Stimulated activated CD4-positive, alpha-beta T cell treated with anti-CD3 and anti-CD28 coated beads, Interleukin-1b, Interleukin-23, amount 100 ng/mL, for 4 hours (primary cell): ENCODE measurements at places on chromosomes 7 and 10.

DNA sequence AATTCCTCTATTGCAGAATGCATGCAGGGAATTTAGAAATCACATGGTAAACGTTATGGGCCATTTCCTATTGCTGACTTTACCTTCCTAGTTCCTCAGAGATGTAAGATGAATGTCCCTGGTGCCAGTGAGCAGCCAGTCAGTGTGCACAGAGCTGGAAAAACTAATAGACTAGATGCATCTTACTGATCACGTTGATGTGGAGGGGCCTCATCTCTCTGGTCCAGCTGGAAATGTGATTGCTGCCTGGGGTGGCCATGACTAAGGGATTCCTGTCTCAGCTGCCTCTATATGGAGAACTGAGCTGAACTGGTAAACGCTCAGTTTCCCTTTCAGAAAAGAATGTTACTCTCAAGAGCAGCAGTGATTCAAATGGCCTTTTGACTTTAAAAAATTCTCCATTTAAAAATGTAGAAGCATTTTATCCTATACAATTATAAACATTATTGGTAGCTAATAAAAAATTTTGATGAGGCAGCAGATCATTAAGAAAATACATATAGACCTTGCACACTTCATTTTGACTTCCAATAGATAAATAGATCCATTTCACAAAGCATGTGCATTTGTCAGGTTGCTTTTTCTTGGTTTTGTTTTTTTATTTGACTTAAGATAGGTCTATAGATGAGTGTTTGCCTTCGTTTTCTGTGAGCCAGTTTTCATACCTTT lies 80.5 kb upstream of the INSYN2A start:
- no peak for DNase-seq

DNA sequence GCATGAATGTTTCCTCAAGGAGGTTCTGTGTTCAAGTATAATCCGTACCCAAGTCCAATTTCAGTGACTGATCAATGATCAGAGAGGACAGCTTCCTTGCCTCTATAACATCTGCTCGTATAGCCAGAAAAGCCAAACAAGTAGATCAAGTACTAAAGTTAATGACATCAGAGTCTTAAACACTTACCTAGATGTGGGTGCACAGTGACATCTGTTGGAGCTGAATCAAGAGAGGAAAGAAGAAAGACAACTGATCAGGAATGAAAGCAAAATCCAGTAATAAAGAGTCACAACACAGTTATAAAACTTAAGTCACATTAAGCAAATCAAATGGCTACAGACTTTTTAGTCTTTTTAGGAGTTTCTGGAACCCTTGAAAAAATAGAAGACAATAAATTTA lies 236.5 kb downstream of the RELN start:
- DNase-seq = no peak

DNA sequence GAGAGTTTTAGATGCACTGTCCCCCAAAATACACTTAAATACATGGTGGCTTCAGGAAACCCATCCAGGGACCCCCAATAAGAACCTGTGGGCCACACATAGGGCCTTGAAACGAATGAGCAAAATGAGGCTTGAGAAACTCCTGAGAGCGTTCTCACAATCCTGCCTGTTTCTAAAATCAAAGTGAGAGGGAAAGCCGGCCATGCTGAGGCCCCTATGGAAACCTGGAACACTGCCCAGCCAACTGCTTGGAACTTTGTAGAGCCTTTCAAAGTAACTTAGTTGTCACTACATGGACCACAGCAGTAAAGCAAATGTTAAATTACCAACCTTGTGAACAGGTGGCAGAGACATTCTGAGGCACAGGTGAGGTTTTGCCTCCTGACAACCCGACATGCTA lies 13.4 kb downstream of the SGMS1 start:
- DNase-seq = no peak

- no peak for DNase-seq
Measured at GRCh38 chr10:123988694-123989093, 97.1 kb upstream of the CPXM2 start.

DNA sequence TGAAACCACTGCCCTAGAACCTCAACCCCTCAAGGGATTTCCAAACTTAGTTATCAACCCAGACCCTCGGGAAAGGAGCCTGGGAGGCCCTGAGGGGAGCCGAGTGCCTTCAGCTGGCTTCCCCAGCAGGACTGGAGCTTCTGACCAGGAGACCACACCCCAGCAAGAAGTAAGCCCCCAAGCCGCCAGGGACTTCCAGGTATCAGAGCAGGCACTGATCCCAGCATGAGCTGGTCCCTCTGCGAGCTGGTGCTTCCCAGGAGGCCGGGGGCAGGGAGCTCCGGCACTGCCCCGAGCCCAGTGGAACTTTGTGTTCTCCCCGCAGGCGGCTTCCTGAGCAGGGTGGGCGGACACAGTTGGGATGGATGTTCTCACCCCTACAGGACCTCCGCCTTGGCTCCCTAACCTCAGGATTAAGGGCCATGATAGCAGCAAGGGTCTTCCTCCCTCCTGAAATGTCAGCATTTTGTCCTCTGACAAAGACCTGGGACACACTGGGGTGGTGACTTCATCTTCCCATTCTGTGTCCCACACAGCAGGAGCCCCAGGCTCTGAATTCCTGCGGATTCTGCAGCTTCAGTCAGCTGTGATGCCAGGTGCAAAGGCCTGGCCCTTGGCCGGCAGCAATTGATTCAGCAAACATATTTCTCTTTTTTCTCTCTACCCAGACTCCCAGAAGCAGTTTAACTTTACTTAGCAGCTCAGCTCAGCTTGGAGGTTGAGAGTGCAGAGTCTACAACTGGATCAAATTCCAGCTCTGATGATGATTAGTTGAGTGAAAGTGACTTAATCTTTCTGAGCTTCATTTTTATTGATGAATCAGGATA lies 11.6 kb downstream of the ATP6V0E2 start:
- no peak for DNase-seq

DNA sequence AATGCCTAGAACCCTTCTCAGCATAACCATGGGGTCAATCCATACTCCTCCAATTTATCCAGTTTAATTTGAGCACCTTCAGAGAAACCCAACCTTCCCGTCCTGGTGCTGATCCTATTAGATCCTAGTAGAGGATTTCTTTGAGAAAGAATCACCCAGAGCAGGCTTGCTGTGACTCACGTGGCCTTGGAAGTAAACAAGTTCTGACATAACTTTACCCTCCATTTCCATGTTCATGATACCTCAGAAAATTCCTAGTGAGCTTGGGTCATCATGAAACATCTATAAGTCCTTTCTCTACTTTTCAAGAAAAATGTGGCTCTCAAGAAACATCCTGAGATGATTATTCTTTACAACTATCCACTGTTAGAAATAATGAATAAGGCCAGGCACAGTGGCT lies 71.7 kb downstream of the PRLHR start:
- DNase-seq = no peak

GRCh38 chr7:76050545-76050944 lies 2.6 kb downstream of the MDH2 start:
- DNase-seq = no peak

DNA sequence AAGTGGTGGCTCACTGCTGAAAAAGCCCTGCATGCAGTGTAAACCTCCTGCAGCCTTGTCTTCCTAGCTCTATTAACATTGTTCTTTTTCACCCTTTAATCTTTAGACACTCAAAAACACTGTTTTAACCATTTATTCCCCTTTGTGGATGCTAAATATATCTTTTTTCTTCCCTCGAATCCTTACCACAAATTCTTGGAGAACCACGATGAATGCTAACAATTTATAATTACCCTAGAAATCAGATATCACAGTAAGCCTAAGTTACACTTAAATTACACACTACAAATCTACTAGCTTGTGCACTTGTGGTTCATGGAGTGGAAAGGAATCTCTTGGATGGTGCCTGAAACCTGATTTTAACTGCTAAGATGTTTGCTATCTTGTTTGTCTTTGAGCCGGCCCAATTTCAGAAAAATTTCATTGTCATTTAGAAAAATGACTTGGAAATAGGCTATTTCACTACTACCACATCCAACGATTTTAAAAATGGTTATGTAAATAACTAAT lies 125.1 kb upstream of the NOBOX start:
- DNase-seq = no peak

DNA sequence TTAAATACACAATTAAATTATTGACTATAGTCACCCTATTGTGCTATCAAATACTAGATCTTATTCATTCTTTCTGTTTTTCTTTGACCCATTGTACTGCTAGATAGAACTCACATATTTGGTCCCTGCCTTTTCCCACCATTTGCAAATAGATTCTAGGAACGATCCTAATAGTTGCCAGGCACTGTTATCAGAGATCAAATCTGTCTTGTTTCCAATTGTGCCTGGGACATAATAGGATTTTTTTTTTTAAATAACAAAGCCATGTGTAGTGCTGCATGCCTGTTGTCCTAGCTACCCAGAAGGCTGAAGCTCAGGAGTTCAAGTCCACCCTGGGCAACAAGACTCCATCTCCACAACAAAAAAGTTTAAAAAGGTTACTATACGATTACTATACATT lies 72.0 kb downstream of the C1GALT1 start:
- no peak for DNase-seq

GRCh38 chr10:89327803-89328441 lies at the start of gene IFIT3:
Gene IFIT3 (plus strand): TSS chr10:89327997. CDS start chr10:89328074, 77 bp downstream.
- DNase-seq = no peak

DNA sequence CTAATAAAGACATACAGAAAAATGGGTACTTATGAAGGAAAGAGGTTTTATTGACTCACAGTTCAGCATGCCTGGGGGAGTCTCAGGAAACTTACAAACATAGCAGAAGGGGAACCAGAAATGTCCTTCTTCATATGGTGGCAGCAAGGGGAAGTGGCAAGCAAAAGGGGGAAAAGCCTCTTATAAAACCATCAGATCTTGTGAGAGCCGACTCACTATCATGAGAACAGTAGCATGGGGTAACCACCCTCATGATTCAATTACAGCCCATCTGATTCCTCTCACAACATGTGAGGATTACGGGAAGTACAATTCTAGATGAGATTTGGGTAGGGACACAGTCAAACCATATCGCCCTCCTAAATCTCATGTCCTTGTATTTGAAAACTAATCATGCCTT lies 1305.4 kb upstream of the SORCS1 start:
- no peak for DNase-seq

GRCh38 chr10:119135513-119135881 lies 30.0 kb downstream of the SFXN4 start:
- DNase-seq = no peak

- no peak for DNase-seq
Measured at GRCh38 chr10:102413053-102413705, 5.4 kb downstream of the PSD start.

DNA sequence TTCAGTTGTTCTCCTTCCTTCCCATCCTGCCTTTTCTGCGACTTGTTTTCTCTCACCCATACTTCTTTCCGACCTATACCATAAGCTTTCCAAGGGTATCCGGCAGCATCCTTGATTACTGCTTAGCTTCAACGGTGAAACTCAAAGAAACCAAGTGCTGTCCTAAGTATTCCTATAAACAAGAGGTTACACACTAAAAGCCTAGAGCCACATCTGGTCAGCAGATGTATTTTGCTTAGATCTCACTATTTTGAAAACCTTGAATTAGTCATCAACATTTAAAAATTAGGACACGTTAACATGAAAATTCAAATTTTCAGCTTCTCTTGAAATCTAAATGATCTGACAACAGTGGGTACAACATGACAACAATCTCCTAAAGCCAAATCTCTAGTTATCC lies 20.0 kb downstream of the ARHGAP21 start:
- no peak for DNase-seq

DNA sequence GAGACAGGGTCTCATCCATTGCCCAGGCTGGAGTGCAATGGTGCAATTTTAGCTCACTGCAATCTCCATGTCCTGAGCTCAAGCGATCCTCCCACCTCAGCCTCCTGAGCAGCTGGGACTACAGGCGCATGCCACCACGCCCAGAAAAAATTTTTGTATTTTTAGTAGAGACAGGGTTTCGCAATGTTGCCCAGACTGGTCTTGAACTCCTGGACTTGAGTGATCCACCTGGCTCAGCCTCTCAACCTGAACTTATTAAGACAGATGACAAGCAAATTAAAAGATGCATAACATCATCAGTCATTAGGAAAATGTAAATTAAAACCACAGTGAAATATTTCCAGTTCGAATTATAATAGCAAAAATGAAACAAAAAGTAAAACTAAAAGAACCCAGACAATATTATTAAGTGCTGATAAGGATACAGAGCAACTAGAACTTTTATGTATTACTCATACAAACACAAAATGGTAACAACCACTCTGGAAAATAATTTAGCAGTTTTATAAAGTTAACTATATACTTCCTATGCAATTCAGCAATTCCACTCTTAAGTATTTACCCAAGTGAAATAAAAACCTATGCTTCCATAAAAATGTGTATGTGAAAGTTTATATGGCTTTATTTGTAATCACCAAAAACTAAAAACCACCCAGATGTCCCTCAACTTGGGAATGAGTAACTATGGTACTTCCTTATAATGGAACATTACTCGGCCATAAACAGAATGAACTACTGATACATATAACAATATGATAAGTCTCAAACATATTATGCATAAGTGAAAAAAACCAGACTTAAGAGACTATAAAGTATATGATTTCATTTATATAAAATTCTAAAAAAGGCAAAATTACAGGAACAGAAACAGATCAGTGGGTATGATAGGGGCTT lies 15.3 kb downstream of the ZFAND4 start:
- DNase-seq = no peak

GRCh38 chr10:58854811-58855210 lies 321.6 kb upstream of the PHYHIPL start:
- no peak for DNase-seq

DNA sequence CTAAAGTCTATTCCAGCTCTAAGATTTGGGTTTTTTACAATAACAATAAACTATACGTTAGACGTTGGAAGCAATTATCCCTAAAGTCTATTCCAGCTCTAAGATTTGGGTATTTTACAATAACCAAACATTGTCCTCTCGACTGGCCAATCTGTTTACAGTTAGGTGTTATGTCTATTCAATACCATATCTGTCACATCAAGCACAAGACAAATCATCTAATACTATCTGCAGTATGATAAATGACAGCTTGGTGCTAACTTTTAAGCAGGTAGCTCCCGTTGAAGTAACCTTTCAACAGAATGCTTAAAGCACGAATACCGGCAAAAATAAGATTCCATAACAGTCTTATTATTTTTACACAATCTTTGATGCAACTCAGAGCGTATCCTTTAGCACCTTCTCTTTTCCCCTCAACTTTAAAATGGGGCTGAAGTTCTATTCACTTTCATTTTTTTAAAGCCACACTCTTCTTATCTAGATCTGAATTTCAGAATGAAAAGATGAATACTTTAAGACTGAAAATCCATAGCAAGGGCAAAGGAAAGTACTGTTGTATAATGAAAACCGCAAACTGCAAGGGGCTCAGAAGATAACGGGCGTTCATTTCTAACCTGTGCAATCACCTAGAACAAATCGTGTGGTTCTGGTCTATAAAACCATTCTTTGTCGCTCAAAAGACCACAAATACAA lies 925 bp downstream of the H2AZ2 start:
- DNase-seq = no peak

- DNase-seq = no peak
Measured at GRCh38 chr7:110548372-110548771, 542.6 kb upstream of the LRRN3 start.

DNA sequence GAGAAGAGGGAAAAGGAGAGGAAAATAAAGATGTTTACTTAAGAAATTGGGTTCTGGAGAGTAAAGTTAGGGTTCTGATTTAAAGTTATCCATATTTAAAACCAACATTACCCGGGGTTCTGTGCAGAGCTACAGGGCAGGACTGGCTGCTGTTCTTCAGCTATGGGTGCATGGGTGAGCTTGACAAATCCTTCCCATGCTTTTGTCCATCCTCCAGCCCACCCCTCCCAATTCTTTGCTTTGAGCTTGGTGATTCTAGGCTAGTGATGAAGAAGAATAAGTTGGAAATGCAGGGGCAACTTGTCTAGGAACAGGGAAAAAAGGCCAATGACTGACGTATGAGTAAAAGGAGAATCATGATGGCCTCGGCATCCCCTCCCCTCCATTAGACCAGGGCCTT lies 636.0 kb downstream of the LRMDA start:
- DNase-seq = no peak
